ENCODE measurements at places on chromosomes 16 and 17.

DNA sequence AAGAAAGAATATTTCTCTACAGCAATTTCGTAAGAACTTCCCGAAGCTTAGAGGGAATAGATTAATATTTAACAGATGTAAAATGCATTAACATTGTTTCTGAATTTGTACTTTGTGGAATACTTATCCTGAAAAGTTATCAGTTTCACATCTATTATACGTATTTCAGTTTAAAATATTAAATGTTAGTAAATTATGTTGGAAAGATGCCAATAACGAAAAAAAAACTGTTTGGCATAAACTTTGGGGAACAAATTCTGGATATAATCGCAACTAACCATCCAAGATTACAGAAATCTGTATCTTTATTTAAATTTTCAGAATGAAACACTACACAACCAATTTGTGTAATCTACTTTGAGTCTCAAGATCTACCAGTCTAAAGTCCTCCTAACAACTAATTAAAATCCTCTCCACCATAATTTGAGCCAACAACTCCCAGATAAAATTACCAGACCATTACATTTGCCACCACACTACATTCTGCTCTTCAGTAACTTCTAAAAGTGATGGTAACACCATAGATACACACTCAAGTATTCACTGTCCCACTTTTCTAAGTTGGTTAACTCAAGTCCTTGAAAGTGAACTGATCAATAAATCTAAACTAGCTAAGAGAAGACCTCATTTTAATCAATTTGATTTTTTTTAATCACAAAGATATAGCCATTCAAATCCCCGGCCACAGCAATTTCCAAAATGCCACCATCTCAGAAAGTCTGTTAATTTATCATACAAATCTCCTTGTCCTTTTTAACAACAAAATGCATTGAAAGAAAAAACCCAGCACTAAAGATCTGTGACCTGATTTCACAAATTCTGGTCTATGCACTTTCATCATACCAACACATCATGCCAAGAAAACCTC, 2.0 kb downstream of the SIAH1 start:
- DNase-seq, result no peak

GRCh38 chr17:37359682-37360188, 16.1 kb upstream of the C17orf78 start:
- no peak for DNase-seq

DNA sequence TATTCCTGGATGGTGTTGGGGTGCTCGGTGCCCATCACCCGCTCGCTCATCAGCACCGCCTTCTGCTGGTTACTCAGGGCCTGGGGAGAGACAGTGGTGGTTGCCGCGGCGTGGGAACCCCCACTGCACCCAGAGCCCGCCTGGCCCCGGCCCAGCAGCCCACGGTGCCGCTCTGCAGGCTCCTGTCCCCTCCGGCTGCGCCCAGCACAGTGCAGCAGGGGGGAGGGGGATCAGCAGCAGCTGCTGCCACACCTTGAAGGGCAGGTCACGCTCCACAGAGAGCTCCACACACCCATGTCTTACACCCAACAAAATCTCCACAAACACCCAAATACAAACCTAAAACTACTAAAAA, 18.8 kb downstream of the CLUH start:
- DNase-seq, result no peak

GRCh38 chr17:57006040-57006439, 28.1 kb downstream of the SCPEP1 start:
- DNase-seq, result no peak

GRCh38 chr16:49857423-49858181, 1.7 kb upstream of the ZNF423 start:
- peak; percentile 44 for DNase-seq

DNA sequence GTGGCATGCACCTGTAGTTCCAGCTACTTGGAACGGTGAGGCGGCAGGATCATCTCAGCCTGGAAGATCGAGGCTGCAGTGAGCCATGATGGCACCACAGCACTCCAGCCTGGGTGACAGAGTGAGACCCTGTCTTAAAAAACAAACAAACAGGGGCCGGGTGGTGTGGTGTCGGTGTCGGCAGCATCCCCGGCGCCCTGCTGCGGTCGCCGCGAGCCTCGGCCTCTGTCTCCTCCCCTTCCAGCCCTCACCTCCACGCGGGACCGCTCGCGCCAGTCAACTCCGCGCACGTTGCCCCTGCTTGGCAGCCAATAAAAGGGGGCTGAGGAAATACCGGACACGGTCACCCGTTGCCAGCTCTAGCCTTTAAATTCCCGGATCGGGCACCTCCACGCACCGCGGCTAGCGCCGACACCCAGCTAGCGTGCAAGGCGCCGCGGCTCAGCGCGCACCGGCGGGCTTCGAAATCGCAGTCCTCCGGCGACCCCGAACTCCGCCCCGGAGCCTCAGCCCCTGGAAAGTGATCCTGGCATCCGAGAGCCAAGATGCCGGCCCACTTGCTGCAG, 204.7 kb downstream of the CDRT15L2 start:
- DNase-seq, result no peak

DNA sequence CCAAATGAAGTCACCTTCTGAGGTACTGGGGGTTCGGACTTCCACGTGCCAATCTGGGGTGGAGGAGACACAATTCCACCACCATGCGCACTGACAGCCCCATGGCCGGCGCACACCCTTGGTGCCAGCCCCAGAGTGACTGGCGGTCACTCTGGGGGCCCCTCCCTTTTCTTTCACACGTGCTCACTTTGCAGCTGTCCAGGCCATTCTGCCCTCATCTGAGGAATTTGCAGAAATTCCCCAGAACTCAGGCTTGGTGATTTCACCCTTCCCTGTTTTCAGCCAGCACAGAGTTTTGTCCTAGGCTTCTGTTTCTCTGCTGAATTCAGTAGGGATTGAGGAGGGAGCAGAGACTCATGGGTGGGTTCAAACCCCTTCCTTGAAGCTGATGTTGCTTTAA, 54.8 kb downstream of the CDRT4 start:
- no peak for DNase-seq

- no peak for DNase-seq
These were observed 52.5 kb downstream of the NACA2 start for GRCh38 chr17:61538480-61538879.

- no peak for DNase-seq
These were observed 2093.4 kb downstream of the TP53TG3F start for GRCh38 chr16:35552763-35553162.

- DNase-seq, result no peak
These were observed 19.8 kb downstream of the SLC7A5 start for GRCh38 chr16:87849419-87850008.

DNA sequence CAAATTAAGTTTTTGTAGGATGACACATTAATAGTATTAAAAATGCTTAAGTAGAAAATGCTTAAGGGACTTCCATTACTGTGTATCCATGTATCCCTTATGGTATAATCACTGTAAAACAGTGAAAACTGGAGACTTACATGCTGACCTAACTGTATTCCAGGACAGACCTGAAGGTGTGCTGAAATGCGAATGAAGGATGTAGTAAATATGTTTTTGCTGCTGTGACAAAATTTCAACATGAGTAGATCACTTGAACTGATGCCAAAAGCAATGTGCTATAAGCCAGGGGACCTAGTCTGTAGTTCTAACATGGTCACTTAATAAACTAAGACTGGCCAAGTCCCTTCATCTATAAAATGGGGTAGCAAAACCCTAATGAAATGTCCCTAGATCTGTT, 142.0 kb upstream of the CORO6 start:
- DNase-seq, result no peak

DNA sequence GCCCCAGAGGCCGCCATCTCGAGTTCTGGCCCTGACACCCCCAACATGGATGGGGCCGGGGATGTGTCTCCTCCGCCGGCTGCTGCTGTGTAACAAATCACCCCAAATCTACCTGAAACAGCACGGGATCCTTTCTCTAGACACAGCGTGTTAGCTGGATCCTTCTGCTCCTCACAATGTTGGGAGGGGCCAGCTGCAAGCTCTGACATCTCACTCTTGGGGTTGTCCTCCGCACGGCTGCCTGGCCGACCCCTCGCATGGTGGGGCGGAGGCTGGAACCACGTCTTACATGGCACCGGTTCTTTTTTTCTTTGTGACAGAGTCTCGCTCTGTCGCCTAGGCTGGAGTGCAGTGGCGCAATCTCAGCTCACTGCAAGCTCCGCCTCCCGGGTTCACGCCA, 11.6 kb upstream of the DEF8 start:
- no peak for DNase-seq

DNA sequence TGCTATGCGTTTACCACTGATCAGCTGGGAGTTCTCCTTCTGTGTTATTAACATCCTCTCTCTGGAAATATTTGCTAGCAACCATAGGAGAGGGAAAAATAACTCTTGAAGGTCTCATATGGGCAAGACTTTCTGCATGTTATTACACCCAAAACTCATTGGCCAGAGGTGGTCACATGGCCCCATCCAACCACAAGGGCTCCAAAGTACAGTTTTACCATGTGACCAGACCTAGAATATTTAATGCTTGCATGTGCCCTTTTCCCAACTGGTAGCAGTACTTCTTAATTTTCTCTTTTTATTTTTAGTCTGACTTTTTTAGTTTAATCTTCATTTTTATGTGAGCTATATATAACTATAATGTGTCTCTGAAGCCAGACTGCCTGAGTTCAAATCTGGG, 141.0 kb upstream of the NOG start:
- DNase-seq, result no peak

- DNase-seq, result no peak
These were observed 57.9 kb upstream of the SLC12A3 start for GRCh38 chr16:56807011-56807675.

DNA sequence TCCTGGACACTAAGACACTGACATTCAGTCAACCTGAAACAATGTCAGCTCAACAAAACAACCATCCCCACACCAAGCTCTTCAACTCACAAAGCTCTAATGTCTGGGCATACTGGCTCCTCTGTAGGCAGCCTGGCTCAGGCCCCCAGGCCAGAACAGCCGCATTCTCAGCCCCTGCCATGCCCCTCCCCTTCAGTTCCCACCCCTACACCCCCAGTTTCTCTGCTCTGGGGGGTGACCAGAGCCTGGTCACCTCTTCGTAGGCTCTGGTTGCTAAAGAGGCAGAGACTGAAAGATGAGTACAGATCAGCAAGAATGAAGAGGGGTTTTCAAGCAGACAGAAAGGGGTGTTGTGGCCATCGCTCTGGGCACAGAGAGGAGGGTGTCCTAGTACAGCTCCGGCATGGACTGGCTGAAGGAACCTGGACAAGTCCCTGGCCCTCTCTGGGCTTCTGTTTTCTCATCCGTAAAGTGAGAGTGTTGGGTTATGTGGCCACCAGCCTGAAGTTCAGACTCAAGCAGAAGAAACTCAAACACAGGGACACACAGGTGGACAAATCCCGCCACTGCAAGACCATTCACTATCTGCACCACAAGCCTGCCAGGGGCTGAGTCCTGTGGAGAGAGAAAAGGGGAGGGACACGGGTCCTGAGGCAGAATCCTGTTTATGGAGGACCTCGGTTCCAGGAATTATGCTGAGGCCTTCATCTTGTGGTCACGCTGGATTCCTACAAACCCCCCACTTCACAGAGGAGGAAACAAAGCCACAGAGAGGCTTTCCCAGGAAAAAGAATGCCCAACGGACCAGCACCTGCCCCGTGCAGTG, 987 bp upstream of the SLC4A1 start:
- no peak for DNase-seq

DNA sequence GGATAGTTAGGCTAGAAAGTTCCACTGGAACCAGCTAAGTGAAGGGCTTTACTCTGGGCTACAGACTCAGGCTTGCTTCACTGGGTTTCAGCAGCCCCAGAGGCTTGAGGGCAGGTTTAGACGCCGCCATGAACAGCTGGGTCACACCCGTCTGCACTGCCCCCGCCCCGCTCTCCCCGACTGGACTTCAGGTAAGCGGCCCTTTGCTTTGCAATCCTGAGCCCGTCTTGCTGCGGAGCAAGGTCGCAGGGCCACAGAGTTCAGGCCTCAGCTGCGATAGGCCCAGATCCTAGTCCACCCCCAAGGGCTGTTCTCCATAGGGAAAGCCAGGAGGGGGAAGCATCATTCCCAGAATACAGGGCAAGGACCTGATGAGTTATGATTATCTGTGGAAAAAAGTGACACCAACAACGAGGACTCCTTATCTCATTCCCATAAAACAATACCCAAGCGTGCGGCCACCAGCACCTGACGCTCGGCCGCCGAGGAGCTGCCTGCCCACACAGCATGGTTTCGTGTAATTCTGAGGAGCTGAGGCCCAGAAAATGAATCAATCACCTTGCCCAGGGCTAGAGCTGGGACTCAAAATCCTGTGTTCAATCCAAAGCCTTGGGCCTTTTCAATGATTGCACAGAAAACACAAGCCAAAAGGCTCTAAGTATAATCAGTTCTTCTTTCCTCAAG, 20.4 kb downstream of the MEAK7 start:
- no peak for DNase-seq

GRCh38 chr16:53094013-53094630, 39.3 kb downstream of the CHD9 start:
- DNase-seq, result peak; percentile 32

GRCh38 chr16:5533321-5533888, 435.8 kb upstream of the EEF2KMT start:
- DNase-seq, result no peak

GRCh38 chr17:31750578-31750977, 108.5 kb downstream of the COPRS start:
- no peak for DNase-seq

- DNase-seq, result no peak
These were observed 827 bp downstream of the MPO start for GRCh38 chr17:58279736-58280479.

DNA sequence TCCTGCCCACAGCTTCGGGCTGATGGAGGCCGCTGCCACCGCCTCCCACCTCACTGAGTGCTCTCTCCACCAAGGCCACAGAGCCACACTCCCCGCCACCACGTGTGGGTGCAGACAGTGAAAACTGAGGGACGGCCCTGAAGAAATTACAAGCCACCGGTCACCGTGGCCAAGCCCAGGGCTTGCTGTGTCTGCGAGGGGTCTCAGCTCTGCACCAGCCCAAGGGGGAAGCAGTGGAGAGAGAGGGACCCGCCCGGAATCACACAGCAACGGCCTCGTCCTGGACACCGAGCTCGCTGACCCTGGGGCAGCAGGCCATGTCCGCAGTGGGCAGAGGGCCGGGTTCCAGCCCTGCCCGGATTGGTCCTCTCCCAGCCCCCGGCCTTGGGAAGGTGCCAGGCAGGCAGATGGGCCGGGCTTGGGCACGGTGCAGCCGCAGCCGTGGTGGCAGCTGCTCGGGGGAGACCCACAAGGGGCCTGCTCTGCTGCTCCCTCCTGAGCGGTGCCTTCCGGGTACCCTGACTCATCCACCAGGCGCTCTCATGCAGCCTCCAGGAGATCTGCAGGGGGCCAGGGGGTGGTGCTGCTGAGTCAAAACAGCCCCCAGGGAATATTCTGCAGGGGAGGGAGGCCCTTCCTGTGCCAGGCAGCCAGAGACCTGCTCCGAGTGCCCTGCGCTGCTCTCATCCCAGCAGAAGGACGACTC, 52.0 kb downstream of the CBFA2T3 start:
- DNase-seq, result no peak

GRCh38 chr16:11833951-11834695, 17.2 kb downstream of the RSL1D1 start:
- no peak for DNase-seq

Measured in CD4-positive, alpha-beta T cell treated with Interleukin-17A for 1 hour (primary cell).